ENCODE measurements at places on chromosomes 3 and 15.

DNA sequence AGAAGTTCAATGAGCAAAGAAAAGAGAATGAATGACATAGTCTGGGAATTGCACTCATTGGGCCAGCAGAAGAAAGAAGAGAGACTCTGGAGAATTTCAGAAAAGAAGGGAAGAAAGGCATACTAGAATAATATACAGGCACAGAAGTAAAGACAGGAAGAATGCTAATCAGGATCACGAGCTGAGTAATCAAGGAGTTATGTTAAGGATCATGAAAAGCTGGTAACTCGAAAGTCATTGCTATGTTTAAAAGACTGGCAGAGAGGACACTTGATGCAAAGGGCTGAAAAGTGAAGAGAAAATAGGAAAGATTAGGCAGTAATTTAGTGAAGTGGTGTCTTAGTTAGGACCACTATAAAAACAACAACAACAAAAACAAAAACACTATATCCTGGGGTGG, 284.1 kb downstream of the ZBBX start:
- DNase-seq: peak; percentile 48

- DNase-seq: no peak
Observed at GRCh38 chr3:128068156-128068620, 16.0 kb downstream of the SEC61A1 start.

GRCh38 chr3:83076041-83076440, 1314.6 kb upstream of the GBE1 start:
- no peak for DNase-seq

DNA sequence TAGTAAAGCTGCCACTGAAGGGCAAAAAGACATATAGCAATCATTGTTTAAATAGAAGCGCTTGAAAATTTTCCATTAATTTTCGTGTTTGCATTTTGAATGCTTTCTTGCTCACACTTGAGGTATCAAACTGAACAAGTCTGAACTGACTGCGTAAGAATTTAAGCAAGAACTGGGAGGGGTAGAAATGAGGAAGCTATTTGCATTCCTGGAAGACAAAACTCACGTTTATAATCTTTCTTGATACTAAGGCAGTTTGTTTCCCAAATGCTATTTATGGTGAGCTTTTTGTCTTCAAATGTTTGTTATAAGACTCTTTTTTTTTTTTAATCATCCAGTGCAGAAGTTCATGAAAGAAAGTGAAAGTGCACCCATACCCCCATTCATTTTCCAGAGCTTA, 499.8 kb upstream of the TPRG1 start:
- DNase-seq: no peak

- no peak for DNase-seq
Observed at GRCh38 chr3:13063225-13063624, 10.0 kb downstream of the IQSEC1 start.

- DNase-seq: no peak
Observed at GRCh38 chr3:48238531-48239085, 2.3 kb upstream of the ZNF589 start.
